ENCODE measurements at places on chromosomes 7 and 10.
A peak's percentile ranks its signal among the peaks of the same experiment; 100 is the strongest.

- DNase-seq = peak; percentile 13
Measured at GRCh38 chr10:17428351-17429097, 25.9 kb downstream of the ST8SIA6 start.

- DNase-seq = no peak
Measured at GRCh38 chr7:43475983-43476382, 106.9 kb upstream of the STK17A start.

DNA sequence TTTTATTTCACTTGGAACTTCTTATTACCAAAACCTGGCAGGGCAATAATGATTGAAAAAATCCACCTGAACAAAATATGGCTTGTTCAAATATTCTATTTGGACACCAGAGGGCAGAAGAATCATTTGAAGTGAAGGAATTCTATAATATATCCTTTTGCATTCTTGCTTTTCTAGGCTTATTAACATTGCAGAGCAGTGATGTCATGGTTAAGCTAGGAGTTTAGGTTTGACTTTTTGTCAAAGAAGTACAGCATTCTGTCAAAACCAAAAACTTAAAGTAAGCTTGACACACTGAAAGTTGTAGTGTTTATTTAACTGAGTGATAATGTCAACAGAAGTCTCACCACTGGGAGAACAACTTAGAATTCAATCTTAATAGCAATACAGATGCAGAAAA is 156.0 kb downstream of the SEMA3D start:
- DNase-seq = no peak

DNA sequence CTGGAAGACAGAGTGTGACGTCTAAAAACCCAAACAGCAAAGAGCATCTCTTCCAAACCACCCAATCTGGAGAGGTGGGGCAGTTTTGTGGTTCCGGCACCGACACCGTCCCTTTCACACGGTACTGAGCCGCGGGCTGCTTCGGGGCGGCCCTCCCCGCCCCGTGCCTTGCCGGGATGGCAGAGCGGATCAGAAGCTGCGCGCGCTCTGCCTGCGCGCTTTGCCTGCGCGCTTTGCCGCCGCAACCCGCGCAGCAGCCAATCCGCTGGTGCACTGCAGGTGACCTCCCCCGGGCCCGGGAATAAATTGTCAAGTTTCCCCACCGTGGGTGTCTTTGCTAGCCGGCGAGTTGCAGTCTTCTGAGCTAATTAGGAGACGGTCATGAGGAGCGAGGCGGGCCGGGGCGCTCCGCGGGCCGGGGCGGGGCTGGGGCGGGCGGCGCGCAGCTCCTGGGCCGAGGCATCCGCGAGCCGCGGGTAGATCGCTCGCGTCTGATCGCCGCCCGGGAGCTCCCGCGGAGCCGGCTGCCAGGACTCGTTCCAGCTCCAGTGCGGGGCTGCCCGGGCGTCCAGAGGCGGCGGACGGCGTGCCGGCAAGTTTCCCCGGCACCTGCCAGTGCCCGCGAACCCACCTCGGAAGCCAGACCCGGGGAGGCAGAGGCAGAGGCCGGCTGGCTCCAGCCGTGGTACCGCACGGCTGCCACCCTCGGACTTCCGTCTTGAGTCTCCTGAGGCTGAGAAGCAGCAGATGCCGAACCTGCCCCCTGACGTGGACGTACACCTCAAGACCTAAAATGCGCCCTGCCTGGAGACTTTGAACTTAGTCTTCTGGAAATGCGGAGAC is 536.0 kb upstream of the GALNT17 start:
- no peak for DNase-seq

DNA sequence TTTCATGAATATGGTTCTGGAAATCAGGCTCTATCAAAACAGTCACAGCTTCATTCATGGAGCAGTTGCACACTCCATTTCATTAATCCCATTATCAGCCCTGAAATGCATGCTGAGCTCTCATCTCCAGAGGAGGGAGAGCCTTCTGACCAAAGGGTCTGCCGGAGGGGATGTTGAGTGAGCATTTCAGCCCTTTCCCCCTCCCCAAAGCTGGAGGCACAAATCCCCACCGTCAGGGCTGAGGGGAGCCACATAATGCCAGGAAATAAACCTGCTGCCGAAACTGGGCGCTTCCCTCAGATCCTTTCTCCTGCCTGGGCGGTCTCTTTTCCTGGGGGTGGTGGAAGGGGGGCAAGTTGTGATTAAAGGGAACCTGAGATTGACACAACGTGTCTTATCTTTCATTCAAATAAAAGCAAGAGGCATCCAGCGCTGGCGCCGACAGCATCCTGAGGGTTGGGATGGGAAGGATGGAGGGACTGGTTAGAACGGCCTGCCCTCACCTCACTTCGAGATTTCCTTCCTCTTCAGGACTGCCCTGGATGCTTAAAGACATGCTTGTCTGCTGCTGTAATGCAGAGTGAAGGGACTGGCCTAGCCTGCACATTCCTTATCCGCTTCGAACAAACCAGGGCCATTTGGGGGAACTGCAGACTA is 71.6 kb downstream of the TLL2 start:
- DNase-seq = no peak

- no peak for DNase-seq
Measured at GRCh38 chr10:10327934-10328333, 689.7 kb upstream of the CELF2 start.

DNA sequence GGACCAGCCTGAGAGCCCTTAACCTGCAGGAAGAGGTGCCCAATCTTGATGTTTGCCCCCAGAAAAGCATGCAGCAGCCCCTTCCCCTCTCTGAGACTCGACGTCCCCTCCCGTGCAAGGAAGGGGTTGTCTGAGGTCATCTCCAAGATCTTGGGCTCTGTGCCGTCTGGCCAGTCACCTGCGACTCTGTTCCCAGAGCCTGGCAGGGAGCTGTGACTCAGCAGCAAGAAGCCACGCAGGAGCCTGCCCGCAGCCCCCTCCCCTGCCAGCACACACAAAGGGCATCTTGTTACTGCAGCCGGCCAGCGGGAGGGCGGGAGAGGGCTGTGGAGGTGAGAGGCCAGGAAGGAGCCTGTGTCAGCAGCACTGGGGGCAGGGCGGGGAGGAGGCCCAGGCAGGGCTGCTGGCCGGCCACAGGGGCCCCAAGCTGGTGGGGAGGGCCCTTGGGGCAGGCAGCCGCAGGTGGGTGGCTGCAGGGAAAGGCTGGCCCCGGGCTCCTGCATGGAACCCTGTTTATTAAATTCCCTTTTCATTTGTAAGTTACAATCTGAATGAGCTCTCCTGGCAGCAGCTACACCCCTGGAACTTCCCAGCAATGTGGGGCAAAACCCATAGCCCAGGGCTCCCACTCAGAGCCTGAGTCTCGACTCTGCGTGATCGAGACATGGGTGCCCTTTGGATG is 103.7 kb upstream of the ZMIZ1 start:
- no peak for DNase-seq

DNA sequence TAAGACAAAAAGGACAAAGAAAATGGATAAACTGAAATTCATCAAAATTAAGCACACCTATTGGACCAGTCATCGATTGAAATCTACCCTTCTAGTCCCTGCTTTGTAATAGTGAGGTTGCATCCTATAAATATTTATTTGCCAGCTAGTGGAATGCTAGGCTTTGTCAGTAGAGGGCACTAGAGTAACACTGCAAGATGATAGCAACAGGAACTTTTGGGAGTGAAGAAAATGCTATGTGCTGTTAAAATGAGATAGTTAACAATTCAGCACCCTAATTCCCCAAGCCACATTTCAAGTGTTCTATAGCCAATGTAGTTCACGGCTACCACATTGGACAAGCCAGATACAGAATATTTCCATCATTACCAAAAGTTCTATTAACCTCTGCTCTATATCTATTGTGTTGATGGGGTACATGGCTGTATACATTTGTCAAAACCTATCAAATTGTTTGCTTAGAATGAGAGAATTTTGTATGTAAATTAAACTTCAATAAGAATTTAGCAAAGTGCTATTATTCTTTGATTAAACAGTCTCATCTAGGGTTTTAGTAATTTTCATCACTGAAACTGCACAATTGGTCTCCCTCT is 69.8 kb downstream of the LSMEM1 start:
- DNase-seq = no peak

GRCh38 chr10:66353422-66353821 is 572.4 kb upstream of the LRRTM3 start:
- no peak for DNase-seq

- DNase-seq = no peak
Measured at GRCh38 chr7:18064242-18064838, 36.7 kb upstream of the PRPS1L1 start.

DNA sequence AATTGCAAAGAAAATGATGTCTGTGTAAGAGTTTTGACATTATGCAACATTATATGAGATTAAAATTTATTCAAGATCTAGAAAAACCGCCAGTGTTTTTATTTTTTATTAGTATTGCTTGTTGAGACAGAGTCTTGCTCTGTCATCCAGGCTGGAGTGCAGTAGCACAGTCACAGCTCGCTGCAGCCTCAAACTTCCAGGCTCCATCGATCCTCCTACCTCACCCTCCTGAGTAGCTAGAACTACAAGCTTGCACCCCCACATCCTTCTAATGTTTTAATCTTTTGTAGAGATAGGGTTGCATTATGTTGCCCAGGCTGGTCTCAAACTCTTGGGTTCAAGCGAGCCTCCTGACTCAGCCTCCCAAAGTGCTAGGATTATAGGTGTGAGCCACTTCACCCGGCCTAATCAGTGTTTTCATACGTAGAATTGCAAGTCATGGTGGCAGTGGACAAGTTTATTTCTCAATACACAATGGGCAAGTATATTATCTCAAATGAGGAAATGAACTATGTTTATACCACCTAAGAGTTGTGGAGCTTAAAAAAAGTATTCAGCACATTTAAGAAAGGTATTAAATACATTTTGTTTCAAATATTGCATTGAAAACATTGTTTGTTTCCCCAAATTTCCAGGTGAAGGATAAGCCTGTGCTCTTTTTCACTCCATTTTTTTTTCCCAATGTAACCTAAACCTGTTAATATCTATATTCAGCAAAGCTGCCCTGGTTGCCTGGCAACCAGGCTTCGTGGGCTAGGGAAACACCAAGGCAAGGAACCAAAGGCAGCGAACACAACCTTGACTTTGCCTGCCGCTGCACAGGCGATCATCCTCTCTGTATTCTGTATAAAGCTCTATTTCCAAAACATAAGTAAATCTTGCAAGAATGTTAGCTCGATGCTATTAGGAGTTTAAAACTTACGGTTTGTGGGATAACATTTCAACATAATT is 163.9 kb downstream of the CACNB2 start:
- DNase-seq = no peak

- DNase-seq = no peak
Measured at GRCh38 chr10:112313911-112314310, 30.7 kb downstream of the TECTB start.

DNA sequence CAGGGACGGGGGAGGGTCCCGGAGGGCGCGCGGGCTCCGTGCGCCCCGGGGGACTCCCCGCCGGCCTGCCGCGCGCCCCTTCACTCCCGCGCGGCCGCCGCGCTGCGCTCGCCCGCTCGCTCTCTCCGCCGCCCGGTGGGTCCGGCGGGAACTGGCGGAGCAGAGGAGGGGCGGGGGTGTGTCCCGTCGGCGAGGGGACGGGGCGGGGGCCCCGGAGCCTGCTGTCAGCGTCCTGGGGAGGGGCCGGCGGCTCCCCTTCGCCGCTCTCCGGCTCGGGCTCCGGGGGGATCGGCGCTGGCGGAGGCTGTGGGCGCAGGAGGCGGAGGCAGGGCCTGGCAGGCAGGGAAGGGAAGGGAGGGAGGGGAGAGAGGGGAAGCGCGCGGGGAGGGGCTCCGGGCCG is at the start of gene SH3PXD2A:
TSS of gene SH3PXD2A (minus strand) at position 153 of the 400 bp plus-strand sequence. CDS start 310 bp downstream, outside the sequence.
- DNase-seq = no peak

GRCh38 chr7:86848226-86848625 is 204.5 kb downstream of the GRM3 start:
- no peak for DNase-seq

DNA sequence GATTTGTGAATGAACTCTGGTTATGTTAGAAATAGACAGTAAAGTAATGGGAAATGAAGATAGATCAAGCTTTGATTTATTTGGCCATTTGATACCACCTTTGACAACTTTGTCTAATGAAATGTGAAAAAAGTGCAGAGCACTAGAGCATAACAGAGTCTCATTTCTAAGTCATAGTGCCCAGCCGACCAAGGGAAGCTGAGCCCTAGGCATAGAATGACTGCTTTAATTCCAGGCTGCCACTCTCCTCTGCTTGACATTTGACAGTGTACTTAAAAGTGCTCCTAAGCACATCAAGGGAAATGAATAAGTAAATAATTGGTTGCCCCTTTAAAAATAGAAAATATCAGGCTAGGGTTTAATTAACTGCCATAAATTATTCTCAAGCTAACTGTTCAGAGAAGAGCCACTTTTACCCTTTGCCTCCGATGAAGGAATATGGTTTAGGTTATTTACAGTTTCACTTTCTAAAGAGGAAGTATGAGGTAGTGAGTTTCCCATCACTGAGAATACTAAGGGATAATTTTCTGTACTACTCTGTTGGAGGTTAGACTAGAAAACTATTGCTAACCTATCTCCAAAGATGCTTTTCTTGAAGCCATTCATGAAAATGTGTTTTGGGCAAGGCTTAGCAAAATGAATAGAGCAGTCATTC is 591.6 kb downstream of the REEP3 start:
- no peak for DNase-seq

GRCh38 chr10:76681153-76681552 is 956.5 kb downstream of the KCNMA1 start:
- DNase-seq = no peak

DNA sequence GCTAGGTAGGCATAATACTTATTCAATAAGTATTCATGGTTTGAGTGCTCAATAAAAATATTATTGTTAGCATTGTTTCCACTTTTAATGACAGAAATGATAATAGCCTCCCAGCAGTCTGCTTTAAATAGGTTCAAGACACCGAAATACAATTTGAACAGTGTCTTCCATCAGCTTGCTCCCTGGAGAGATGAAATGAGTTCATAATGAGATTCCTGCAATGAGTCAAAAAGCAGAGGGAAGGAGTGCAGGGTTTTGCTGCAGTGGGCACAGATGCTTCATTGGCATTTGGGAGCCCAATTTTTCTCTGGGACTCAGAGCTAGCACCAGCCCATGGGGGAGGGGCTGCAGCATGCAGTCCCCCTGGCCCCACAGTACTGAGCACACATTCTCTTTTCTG is 32.6 kb upstream of the CHCHD3 start:
- no peak for DNase-seq

- DNase-seq = no peak
Measured at GRCh38 chr7:100901921-100902332, 6.2 kb upstream of the ACHE start.

- DNase-seq = no peak
Measured at GRCh38 chr7:114919587-114919986, 2.3 kb upstream of the MDFIC start.

DNA sequence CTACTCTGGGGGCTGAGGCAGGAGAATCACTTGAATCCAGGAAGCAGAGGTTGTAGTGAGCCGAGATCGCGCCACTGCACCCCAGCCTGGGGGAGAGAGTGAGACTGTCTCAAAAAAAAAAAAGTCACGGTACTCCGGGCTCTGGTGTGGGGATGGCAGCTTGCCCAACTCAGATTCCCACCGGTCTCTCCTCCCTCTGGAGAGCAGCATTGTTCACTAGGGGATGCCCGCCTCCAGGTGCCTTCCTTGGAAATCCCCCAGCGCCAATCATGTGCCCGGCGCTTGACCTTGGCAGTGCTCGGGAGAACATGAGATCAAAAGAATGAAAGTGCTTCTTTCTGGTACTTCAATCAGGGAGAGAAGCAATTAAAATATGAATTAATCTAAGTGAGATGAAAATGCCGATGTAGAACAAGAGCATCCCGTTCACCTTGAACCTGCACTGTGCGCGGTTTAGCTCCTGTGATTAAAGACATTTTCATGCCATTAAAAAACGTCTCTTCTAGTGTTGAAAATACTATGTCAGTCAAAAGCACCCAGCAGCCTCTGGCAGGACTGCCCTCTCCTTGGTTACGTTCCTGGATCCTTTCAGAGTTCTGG is 1127.3 kb upstream of the AUTS2 start:
- DNase-seq = no peak

GRCh38 chr7:92598310-92598981 is 8.3 kb upstream of the FAM133B start:
- DNase-seq = no peak
